ENCODE measurements at places on chromosomes 1 and 21. TPM values are rescaled to one million over a fixed set of nuclear protein-coding genes. Genes with fewer than 3 reads are reported as not detected.

DNA sequence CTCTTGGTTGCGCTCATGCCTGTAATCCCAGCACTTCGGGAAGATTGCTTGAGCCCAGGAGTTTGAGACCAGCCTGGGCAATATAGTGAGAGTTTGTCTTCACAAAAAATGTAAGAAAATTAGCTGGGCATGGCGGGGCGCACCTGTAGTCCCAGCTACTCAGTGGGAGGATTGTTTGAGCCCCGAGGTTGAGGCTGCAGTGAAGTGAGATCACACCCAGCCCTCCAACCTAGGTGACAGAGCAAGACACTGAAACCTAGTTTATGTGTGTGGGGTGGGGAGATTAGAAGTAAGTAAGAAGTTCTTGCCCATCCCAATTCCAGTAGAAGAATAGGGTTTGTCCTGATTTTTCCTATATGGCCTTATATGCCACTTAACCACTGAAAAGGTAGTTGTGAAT, 2.0 kb downstream of the RPL5 start:
- DNase-seq: no peak

- DNase-seq: no peak
These were observed 172.8 kb upstream of the TMEM51 start for GRCh38 chr1:14980621-14981218.

The ZBTB8A gene
- total RNA-seq: 10.6 TPM

The TMEM52 gene
- total RNA-seq: not detected

The WDR64 gene
- not detected for total RNA-seq

GRCh38 chr1:147152772-147153171, 19.5 kb downstream of the PRKAB2 start:
- no peak for DNase-seq

The CFHR3 gene
- not detected for total RNA-seq

- no peak for DNase-seq
These were observed 101.9 kb upstream of the ZNF644 start for GRCh38 chr1:91123773-91124172.

DNA sequence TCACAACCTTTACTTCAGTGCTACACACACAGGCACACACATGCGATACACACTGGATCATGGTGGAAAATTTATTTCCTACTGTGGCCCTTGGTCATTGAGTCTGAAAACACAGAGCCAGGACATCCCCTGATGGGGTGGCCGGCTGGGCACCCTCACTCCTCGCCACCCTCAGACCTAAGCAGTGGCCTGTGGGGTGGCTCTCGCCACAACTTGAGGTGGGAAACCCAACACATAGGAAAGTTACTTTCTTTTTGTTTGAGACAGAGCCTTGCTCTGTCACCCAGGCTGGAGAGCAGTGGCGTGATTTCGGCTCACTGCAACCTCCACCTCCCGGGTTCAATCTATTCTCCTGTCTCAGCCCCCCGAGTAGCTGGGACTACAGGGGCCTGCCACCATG, 19.4 kb downstream of the CRYAA start:
- DNase-seq: no peak

- DNase-seq: no peak
These were observed 387.3 kb downstream of the RYR2 start for GRCh38 chr1:237429252-237429651.
